Lower lobe of right lung (tissue), 2 donors: ENCODE measurements at places on chromosomes 13 and 19.
A peak's percentile ranks its signal among the peaks of the same experiment; 100 is the strongest.

DNA sequence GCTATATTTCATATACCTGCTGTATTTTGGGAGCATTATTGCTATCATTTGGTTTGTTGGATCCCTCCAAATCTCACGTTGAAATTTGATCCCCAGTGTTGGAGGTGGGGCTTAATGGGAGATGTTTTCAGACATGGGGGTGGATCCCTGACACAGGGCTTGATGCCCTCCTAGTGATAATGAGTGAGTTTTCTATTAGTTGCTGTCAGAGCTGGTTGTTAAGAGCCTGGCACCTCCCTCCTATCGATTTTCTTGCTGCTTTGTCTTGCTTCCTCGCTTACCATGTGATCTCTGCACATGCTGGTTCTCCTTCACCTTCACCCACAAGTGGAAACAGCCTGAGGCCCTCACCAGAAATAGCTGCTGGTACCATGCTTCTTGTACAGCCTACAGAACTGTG lies 259.9 kb upstream of the STARD13 start:
- no peak for DNase-seq

GRCh38 chr19:47321630-47322029 lies 10.3 kb upstream of the C5AR2 start:
- no peak for DNase-seq

DNA sequence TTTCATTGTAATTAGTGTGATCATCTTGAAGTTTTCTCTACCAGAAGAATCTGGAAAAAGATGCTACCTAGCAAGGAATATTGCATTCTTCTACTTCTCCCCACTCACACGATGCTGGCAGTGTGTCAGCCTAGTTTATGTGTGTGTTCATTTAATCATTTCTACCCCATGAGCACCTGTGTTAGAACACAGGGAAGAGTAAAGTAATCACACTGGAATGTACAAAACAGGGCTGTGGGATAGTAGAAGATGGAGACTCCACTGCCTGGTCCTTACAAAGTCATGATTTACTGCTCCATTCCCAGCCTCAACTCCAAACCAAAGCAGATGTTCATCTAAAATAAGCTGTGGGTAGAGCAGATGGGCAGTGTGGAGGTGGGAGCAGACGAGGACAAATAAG lies 47.7 kb upstream of the RGCC start:
- DNase-seq, result no peak

GRCh38 chr13:95201814-95202651 lies 99.2 kb downstream of the ABCC4 start:
- no peak for DNase-seq

DNA sequence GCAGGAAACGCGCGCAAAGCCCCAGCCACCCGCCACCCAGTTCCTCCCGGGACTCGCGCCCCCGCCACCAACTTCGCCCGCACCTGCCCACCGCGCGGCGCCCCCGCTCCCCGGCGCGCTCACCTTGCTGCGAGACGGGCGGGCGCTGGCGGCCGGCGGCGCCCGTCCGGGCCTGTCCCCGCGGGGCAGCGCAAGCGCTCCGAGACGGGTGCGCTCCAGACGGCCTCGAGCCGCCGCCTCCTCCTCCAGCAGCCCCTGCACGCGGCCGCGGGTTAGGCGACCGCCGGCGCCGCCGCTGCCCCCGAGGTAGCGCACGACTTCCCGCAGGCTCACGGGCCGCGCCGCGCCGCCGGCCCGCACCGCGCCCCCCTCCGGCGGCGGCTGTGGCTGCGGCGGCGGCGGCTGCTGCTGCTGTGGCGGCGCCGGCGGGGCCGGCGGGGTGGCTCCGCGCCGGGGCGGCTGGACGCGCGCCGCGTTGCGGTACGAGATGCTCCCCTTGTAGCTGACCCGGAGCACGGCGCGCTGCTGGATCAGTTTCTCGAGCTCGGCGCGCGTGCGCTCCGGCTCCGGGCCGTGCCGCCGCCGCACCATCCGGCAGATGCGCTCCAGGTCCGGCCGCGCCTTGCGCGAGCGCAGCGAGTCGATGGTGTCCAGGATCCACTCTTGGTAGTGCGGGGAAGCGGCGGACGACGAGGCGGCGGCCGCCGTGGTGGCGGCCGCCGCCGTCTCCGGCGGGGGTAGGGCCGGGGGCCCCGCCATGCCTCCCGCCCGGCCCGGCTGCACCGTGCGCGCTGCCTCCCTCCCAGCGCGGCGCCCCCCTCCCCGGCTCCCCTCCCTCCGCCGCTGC lies 666 bp downstream of the SAMD1 start:
- peak; percentile 76 for DNase-seq

- no peak for DNase-seq
These were observed 500.6 kb downstream of the KCTD12 start for GRCh38 chr13:76385586-76385985.

DNA sequence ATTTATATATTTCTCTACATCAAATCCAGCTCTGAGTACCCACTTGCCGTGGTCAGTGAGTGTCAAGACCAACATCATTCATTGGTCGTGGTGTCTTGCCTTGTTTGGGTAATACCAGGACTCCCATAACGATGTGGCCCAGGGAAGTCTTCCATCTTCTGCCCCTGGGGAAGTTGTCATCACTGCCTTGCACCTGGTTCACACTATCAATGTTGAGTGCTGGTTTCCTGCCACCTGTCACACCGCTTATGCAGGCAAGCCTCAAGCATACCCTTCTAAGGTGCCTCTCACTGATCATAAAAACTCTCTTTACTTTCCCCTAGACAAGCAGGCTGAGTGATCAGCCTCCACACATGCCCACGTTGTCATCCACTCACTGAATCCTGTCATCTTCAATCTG lies 382.4 kb downstream of the KCTD12 start:
- no peak for DNase-seq

DNA sequence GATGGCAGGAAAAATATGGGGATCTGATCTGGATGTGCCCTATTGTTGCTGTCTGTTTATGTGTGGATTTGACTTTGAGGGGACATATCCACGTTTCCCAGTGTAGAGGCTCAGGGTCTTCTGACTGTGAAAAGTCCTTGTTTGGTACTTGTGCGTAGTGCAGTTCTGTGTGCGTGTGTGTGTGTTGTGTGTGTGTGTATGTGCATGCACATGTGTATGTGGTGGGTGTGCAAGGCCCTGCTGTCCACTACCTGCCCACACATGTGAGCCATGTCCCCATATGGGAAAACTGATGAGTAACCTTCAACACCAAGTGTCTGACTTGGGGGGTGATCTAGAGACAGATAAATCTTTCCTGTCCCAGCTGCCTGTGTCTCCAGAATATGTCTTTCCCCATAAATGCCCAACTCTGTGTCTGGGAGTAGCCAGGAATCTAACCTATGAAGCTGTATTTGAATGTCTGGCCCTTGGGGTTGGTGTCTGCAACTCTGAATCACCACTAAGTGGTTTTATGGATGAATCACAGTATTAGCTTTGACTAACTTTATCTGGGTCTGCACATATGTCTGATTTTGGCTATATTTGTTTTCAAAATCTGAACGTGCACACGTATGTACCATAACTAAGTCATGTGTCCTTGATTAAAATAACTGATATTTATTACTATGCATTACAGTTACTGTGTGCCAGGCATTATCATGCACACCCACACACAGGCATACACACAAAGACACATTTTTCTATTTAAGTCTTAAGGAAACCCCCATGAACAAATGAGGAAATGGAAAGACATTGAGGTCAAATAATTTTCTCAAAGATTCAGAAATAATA lies 17.4 kb downstream of the KLK2 start:
- no peak for DNase-seq

- no peak for DNase-seq
These were observed 29.6 kb upstream of the CALM3 start for GRCh38 chr19:46571495-46571894.

DNA sequence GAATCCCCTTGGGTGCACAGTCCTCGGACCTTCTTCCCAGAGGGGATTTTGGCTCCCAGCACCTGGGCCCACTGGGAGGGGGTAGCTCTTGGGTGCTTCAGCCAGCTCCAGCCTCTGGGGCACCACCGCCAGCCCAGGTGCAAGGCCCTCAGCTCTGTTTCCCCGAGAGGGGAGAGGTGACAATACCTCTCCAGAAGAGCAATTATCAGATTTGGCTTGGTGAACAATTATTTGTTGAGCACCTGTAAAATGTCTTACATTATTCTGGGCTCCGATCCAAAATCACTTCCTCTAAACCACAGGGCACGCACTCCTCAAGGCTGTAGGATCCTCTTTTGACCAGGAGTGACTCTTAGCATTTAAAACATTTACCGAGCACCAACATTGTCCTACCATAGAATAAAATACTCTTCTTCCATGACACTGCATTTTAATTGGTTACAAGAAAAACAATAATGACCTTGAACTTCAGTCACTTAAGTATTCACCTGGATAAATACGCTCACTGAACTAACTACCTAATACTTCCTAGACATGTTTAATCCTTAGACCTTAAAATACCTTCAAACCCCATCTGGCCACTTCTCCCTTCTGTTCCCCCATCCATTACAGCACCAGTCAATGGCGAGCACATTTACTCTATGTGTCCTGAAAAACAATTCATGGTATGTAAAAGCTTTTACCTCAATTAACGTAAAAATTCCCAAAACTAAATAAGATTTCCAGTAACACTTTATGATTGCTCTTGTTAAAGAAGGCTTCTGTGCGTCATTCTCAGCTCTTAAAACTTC lies 54.8 kb downstream of the ABCC4 start:
- no peak for DNase-seq

- no peak for DNase-seq
These were observed at the start of gene FCER2 for GRCh38 chr19:7701654-7702457. Gene FCER2, minus strand, starts transcription at chr19:7702131. Its CDS starts 2,371 bp downstream, at chr19:7699760.

DNA sequence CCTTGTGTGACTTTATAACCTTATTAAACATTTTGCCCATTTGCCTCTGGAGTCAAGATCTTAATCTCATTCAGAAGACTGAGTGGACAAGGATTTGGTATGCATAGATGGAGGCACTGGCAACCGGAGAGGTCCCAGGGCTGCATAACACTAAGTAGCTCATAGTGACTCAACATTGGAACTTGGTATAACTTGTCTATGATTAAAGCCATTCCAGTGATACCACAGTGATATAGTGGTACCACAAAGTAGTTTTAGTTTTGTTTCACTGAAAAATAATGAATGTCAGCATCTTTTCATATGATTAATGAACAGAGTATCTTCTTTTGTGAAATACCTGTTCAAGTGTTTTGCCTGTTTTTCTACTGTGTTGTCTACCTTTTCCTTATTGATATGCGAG lies 26.4 kb downstream of the CDK8 start:
- no peak for DNase-seq

DNA sequence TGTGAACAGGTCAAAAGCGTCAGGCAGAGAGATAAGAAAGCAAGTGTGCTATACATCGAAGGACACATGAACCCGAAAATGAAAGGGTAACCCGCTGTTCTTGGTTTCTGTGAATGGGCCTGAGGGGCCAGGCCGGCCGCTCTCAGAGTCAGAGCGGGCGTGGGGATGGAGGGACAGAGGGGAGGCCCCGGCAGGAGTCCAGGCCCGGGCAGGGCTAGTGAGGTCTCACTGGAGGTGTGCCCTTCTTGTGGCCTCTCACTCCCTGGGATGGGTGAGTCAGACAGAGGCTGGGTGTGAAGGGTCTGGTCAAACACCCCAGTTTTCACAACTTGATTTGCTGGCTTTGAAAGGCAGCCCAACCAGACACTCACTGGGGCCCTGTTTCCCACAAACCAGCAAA lies 17.4 kb upstream of the NDUFS7 start:
- DNase-seq, result no peak

DNA sequence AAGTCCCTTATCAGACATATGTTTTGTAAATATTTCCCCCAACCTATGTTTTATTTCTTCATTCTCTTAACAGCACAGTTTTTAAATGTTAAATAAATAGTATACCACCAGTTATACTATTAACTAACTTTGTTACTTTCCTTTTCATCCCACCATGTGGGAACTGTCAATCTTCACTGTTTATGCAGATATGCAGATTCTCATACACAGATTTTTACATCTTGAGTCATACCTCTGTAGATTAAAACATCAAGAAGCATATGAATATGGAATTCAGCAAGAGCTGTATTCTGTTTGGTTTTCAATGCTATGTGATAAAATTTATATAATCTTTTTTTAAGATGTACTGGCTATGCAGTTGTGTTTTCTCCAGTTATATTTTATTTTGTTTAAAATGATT lies 566.3 kb downstream of the LIG4 start:
- DNase-seq, result no peak

DNA sequence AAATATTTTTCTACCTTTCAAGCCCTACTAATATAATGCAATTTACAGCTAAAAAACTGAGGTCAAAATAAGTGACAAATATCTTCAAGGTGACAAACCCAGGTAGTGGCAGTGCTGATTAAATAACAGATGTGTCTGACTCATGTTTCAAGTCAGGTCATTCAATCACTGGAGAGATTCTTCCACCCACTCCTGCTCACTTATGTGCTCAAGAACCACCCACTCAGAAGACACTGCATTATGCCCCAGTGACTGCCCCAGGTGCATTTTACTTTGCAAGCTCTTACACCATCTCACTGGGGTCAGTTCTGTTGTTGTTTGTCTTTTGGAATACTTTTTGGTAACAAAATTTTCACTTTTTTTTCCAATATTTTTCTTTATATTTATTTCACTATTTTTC lies 2.2 kb downstream of the ZNF100 start:
- no peak for DNase-seq

DNA sequence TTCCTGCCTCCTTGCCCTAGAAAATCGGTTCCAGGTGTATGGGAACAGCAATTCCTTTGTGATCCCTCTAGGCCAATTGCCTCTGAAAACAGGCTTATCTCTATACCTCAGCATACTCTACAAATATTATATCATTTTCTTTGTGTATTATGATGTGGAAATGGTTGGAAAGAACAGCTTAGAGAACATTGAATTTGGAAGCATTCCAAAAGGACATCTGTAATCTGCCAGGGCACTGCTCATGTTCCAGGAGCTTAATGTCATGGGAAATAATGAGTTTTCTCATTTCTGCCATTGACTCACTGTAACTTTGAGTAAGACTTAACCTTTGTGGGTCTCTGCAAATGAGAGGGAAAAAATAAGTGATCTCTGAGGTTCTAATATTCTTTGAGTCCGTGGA lies 147.3 kb downstream of the UFM1 start:
- no peak for DNase-seq

DNA sequence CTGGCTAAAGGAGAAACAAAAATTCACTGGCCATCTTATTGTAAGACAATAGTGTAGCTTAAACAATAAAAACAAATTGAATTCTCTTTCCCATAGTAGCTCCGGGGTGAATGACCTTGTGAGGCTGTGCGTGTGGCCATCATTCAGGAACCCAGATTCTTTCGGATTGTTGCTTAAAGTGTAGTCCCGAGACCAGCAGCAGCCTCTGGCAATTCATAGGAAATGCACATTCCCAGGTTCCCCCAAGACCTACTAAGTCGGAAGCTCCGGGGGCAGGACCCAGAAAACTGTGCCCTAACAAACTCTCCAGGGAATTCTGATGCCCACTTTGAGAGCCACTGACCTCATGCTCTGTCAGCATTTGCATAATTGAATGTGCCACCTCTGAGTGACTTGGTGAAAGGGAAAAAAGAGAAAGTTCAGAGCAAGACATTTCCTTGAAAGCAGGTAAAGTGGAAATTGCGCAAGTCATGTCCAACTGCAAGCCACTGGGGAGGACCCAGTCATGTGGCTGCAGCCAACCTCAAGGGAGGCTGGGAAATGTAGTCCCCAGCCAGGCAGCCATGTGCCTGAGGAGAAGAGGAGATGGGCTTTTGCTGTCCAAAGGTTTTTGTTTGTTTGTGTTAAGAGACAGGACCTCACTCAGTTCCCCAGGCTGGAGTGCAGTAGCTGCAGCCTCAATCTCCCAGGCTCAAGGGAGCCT lies 50.7 kb upstream of the PNMA8B start:
- DNase-seq, result peak; percentile 67

GRCh38 chr13:93147946-93148345 lies 78.7 kb upstream of the GPC6 start:
- DNase-seq, result no peak

- DNase-seq, result no peak
These were observed 1.0 kb upstream of the ZBTB32 start for GRCh38 chr19:35703343-35703742.

GRCh38 chr13:96636001-96636709 lies 358.1 kb downstream of the OXGR1 start:
- no peak for DNase-seq
